Hematopoietic multipotent progenitor cell treated with erythropoietin and hydrocortisone succinate and interleukin-3 and kit ligand, for 4 days (in vitro differentiated cells): ENCODE measurements at places on chromosomes 4 and X.
A peak's percentile ranks its signal among the peaks of the same experiment; 100 is the strongest.

DNA sequence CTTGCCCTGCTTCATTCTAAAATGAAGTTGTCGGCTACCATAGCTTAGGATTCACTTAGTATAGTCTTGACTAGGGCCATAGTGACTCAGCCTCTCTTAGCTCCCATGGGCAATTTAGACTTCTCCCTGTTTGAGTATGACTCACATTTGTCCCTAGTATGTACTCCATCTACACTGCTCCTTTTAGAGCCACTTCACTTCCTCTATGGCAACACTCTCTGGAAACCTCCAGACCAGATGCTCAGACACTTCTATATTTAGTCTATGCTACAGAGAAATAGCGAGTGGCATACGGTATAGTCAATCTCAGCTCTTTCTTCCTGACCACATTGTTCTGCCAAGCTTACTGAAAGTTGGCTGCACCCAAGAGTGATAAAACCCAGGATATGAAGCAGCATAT lies 11.2 kb downstream of the MEPE start:
- DNase-seq, result peak; percentile 47

DNA sequence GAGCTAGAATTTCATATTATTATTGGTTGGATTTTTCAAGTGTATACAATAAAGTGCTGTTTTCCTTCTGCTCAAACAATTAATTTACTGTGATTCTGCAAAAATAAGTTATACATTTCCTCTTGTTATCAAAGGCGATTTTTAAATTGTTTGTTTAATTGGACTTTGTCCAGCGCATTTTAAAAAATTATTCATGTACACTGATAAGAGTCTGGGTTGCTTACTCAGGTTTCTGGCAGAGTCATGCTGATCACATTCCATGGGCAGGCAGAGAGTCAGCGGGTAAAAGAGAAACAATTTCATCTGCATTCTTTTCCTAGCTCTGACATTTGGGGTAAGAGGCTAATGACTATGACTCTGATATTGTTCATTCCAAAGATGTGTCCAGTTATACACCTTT lies 8.9 kb downstream of the FAT4 start:
- no peak for DNase-seq

- peak; percentile 15 for DNase-seq
These were observed 166.0 kb upstream of the SH3RF1 start for GRCh38 chr4:169436734-169437133.

GRCh38 chrX:32842053-32842452 lies 369.3 kb downstream of the DMD start:
- no peak for DNase-seq

GRCh38 chr4:156322592-156322991 lies 368.9 kb upstream of the CTSO start:
- DNase-seq, result no peak

- peak; percentile 65 for DNase-seq
These were observed 136.4 kb downstream of the MAPK10 start for GRCh38 chr4:86223472-86223871.

DNA sequence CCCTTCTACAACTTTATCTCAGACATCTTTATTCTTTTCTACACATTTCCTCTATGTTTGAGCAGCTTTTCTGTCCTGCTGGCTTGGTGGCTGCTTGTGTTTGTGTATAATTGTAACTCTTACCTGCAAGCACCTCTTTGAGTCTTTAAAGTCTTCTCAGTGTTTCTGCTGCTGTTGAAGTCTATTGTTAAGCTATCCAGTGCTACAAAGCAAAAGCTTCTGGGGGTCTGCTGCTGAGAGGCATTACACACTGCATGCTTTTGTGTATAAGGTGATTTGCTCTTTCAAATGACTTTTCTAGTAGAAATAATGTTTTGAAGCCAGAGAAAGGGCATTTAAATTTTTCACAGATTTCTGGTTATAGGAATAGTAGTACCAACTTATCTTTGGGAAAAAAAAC lies 241.8 kb downstream of the DTHD1 start:
- no peak for DNase-seq

GRCh38 chr4:158812543-158812942 lies 43.7 kb downstream of the FNIP2 start:
- no peak for DNase-seq

DNA sequence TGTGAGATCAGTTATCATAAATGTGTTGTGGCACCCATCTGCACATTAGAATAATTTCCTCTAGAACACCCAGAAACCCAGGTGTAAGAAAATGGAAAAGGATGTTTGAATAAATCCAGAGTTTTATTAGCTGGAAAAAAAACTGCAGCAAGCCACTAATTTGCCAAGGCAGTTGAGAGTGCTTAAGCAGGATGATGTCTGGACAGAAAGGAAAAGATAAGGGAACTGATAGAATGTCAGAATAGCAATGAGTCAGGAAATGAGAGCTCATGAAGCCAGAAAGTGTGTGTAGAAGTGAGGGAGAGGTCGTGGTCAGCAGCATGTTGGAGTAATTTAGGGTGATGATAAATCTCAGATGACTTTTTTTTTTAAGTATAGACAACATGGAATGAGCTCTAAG lies 15.2 kb upstream of the NEUROG2 start:
- no peak for DNase-seq

GRCh38 chr4:125016892-125017299 lies 297.9 kb upstream of the FAT4 start:
- DNase-seq, result no peak

DNA sequence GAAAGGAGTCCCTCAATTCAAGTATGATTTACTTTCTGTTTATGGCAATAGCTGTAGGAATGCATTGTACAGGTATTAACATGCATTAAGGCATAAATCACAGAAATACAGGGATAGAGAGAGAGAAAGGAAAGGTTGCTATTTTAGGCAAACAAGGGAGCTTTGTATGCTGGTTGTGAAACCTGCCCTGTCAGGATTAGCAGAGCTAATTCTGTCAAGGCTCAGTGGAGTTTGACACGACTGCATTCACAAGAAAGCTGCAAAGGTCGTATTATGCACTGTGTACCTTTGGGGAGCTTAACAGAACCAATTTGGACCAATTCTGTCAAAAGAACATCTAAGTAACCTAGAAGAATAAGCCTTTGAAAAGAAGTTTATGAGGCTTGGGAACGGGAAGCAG lies 239.3 kb downstream of the GRIA2 start:
- no peak for DNase-seq

DNA sequence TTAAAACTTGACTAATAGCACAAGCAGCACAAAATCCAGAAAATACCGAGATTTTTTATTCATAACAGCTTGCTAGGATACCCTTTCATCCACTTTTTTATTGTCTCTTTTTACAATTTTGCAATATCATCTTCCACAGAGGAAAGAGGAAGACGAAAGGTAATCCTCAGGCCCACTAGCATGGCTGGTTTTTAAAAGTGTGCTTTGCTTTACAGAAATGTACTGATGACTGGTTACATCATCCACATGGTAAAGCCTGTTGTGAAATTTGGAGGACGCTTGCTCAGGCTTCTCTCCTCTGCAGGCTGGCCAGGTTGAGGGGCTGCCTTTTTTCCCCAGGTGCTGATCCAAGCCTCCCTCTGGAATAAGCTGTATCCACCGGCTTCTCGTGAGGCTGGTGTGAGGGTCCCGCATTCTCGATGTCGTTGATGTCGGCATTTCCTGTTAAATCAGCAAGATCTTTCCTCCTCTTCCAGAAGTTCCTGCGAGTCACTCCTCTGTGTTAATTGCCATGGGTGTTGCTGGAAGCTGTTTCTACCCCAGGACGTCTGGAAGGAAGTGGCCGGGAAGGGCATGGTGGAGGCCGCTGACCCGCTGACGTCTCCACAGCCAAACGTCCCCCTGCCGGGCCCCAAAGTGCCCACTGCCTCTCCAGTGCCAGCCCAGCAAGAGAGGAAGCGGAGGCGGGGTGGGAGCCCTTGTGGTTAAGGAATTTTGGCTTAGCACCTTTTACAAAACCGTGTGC lies 5.8 kb upstream of the DGKQ start:
- peak; percentile 77 for DNase-seq

- peak; percentile 66 for DNase-seq
These were observed 6.4 kb downstream of the PPEF2 start for GRCh38 chr4:75895744-75896314.

GRCh38 chrX:13223868-13224567 lies 95.8 kb downstream of the ATXN3L start:
- no peak for DNase-seq

GRCh38 chrX:12138361-12139313 lies at the start of gene FRMPD4:
Gene FRMPD4 (plus strand): TSS chrX:12138473. CDS start chrX:12138972, 499 bp downstream.
- no peak for DNase-seq

DNA sequence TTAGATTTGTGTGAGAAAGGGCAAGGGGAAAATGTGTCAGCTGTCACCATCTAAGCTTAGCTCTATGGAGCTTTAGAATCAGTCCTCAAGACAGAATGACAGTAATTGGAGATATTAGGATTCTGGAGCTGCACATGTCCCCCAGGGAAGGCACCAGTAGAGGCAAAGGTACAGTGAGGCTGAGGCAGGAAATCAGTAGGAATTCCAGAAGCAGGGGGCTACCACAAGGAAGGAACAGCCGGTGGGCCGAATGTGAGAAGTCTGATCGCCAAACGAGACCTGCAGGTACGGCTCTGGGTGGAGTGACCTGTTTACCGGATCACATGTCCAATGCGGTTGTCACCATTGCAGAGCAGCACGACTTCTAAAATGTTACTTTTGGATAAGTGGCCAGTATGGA lies 52.6 kb downstream of the RNF150 start:
- no peak for DNase-seq

GRCh38 chr4:6112606-6113290 lies 87.6 kb downstream of the JAKMIP1 start:
- no peak for DNase-seq

GRCh38 chr4:26574563-26574962 lies 9.3 kb upstream of the TBC1D19 start:
- no peak for DNase-seq

- no peak for DNase-seq
These were observed 1057.9 kb upstream of the DIAPH2 start for GRCh38 chrX:95626748-95627147.

GRCh38 chrX:8815460-8816065 lies 14.4 kb upstream of the FAM9A start:
- DNase-seq, result peak; percentile 58

GRCh38 chr4:10116569-10117358 lies at the start of gene WDR1:
Gene WDR1 (minus strand): TSS chr4:10116799. CDS start chr4:10116666, 133 bp downstream.
- DNase-seq, result peak; percentile 98

- no peak for DNase-seq
These were observed 652.2 kb upstream of the DIPK2B start for GRCh38 chrX:45852884-45853283.

GRCh38 chr4:159540501-159540900 lies 437.6 kb downstream of the RAPGEF2 start:
- DNase-seq, result no peak

GRCh38 chr4:139419388-139419914 lies 34.5 kb upstream of the RAB33B start:
- DNase-seq, result peak; percentile 91

GRCh38 chr4:176789955-176790354 lies 2.8 kb downstream of the VEGFC start:
- DNase-seq, result peak; percentile 79

DNA sequence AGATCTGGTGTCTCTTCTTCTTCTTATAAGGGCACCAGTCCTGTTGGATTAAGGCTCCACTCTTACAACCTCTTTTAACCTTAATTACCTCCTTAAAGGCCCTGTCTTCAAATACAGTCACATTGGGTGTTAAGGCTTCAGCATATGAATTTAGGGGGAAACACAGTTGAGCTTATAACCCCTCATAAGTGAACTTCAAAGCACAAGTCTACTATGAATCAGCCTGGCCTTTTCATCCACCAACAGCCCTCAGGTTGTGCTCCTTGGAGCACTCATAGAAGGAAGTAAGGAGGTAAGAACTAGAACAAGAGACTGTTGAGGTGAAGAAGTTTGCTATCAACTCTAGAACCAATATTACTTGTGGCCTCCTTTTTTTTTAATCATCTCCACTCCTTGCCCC lies 18.8 kb upstream of the TBC1D9 start:
- DNase-seq, result no peak

DNA sequence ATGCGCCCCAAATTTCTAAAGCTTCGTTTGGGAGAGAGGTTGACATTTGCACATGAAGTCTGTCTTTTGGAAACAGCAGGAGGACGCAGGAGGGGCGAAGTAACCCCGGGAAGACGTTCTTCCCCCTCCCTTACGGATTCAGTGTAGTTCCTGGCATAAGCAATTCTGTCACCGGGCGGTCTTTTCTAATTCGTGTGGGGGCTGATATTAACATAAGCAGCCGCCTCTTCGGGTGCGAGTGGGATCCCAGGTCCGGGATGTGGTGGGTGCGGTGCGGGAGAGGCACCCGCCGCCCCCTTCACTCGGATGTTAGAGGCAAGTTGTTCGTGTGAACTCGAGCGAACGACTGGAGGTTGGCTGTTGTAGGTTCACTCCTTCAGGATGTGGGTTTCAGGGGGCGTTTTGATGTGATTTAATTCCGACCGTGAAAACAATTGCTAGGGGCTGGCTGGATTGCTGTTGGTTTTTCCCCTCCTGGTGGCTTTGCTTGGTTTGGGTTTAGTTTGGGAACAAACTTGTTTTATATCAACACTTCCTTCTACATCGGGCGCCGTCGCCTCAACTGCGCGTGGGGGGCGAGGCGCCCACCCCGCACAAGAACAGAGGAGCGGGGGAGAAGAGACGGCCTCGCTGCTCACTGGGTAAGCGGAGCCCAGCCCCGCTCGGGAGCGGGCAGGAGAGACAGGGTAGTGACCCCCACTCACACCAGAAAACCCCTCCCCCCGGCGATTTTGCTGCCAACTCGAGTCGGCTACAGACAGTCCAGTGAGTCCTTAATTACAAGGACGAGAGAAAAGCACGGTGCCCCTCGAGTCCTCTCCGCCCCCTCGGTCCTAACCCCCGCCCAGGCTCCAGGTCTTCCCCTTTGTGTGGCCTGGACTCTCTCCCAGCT lies 2.9 kb upstream of the LEF1 start:
- peak; percentile 34 for DNase-seq

DNA sequence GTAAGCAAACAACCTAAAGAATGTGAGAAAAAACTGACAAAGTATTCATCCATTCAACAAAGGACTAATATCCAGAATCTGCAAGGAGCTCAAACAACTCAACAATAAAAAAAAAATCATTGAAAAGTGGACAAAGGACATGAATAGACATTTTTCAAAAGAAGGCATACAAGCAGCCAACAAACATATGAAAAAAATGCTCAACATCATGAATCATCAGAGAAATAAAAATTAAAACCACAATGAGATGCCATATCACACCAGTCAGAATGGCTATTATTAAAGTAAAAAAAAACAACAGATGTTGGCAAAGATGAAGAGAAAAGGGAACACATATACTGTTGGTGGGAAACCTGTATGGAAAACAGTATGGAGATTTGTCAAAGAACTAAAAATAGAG lies 120.7 kb upstream of the ADGRL3 start:
- no peak for DNase-seq

DNA sequence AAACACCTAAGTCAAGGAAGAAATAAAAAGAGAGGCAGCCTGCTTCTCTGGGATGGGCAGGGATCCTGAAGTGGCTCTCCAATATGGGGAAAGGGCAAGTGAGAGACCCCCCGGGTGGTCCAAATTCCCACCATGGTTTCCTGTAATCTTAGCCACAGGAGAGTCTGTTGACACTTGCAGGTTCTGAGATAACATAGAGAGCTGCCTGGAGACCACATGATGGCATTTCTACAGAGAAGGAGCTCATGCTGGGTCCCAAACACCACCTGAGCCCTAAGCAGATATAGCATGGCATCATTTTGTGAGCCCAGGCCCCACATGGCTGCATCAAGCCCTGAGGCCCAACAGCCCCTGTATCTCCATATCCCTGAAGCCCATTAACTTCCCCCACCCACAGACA lies 26.1 kb downstream of the PABPC1L2B start:
- DNase-seq, result no peak
